ENCODE measurements at places on chromosomes 2 and 18. TPM values are rescaled to one million over a fixed set of nuclear protein-coding genes. Genes with fewer than 3 reads are reported as not detected.

DNA sequence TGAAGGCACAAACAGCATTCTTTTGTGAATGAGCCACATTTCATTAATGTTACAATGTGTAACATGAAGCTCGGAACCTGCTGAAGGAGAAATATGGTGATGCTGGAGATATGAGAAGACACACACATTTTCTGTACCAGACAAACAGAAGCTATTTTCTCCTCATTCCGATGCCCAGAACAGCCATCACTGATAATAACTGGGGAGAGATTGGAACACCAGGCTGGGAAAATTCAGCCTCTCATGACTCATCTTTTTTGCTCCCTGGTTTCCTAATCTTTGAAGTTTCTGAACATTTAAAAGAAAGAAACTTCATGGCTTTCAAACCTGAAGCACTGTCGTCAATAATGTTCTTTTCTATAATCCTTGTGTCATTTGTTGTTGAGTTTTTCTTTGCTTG lies 110.9 kb downstream of the LYPD6 start:
- no peaks in the 10 kb centered on the region for H3K4me1 ChIP-seq
- H3K27ac ChIP-seq, result no peak overlapping the region
- no peak for DNase-seq
- H3K4me3 ChIP-seq, result no peak overlapping the region
- H3K27me3 ChIP-seq, result no peaks in the 10 kb centered on the region

DNA sequence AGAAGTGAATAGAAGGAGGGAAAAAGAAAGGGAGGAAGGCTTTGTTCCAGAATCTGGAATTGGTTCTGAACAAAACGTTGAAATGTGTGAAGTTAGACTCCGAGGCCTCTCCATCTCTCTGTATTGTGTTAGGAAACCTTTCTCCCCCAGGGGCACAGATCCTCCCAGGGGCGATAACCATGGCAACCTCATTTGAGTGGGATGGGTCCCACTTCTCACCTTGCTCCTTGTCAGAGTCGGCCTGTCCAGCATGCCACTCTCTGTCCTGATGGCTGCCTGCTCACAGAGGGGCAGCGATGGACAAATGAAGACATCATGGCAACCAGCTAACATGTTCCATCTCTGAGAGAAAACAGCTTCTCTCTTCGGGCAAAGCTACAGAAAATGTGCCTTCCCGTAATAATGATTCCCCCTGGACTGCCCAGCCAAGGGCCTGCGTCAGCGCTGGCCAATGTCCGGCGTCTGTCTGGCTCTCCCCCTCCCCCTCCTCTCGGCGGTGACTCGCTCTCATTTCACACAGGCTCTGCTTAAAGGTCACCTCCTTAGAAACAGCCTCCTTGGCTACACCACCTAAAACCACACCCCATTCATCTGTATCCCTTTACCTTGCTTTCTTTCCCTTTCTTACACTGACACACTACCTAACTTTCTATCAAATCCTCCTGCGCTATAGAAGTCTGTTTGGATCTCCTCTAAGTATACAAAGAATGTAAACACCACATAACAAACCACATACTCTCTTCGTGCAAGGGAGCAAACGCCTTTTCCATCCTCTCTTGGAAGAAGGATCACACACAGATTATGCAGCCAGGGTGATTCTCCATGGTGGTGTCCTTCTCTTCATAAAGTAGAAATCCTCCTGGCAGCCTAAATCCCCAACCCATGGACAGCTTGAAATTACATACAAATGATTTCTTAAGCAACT lies 32.1 kb upstream of the TTC39C start:
- H3K27ac ChIP-seq, result no peak overlapping the region
- H3K36me3 ChIP-seq, result no peaks in the 10 kb centered on the region
- H3K4me1 ChIP-seq, result no peaks in the 10 kb centered on the region
- DNase-seq, result no peak
- H3K4me3 ChIP-seq, result no peak overlapping the region

DNA sequence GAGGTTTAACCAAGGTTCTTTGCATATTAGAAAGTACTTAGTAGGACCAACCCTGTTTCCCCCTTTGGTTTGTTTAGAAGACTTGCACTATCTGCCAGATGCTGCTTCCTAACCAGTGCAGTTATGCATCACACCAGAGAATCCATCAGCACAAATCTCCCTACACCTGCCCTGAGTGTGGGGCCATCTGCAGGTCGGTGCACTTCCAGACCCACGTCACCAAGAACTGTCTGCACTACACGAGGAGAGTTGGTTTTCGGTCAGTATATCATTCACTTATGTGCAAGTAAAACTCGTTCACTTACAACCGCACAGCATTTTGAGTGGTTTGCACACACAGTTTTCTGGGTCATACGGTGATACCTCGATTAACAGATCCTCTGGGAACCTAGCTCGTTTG lies 69.7 kb downstream of the ZNF532 start:
- no peak overlapping the region for H3K27ac ChIP-seq
- H3K4me3 ChIP-seq, result no peak overlapping the region
- H3K36me3 ChIP-seq, result no peaks in the 10 kb centered on the region
- no peaks in the 10 kb centered on the region for H3K4me1 ChIP-seq

Gene DNAH6
- total RNA-seq, result 0.49 TPM

DNA sequence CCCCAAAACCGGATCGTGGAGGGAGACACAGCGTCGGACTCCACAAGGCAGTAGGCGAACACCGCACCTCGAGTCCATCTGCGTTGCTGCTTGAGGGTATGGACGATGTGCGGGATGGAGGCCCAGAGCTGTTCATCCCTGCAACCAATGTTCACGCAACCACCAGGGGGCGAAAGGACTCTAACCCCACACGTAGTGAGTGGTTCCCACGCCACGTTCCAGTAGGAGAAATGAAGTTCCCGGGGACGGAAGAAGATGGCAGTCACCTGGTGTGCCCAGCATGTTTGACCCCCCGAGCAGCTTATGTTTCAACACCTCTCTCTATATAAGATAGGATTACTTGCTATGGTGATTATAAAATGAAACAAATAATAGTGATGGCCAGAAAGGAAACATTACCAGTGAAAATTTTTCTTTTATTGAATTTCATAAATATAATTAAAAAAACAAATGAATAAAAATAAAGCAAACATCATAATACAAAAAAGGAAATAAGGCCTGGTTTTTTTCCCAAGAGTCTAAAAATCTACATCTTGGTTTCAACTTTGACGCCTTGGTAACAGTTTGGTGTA lies 184.3 kb downstream of the SH3BP4 start:
- no peak overlapping the region for H3K4me3 ChIP-seq
- no peak overlapping the region for H3K27ac ChIP-seq
- H3K4me1 ChIP-seq, result no peaks in the 10 kb centered on the region
- H3K27me3 ChIP-seq, result no peaks in the 10 kb centered on the region
- H3K36me3 ChIP-seq, result no peaks in the 10 kb centered on the region

Gene TXNDC2
- total RNA-seq, result 2.0 TPM

GRCh38 chr18:45370255-45371010 lies 244.8 kb upstream of the SLC14A2 start:
- no peak overlapping the region for H3K27ac ChIP-seq
- no peaks in the 10 kb centered on the region for H3K27me3 ChIP-seq
- no peak for DNase-seq
- H3K4me1 ChIP-seq, result no peaks in the 10 kb centered on the region
- H3K36me3 ChIP-seq, result no peaks in the 10 kb centered on the region

Gene SP110
- 5.1 TPM for total RNA-seq

- DNase-seq, result no peak
- H3K27ac ChIP-seq, result no peak overlapping the region
- H3K36me3 ChIP-seq, result no peaks in the 10 kb centered on the region
Observed at GRCh38 chr2:130391872-130392670, 36.2 kb downstream of the PTPN18 start.

- H3K36me3 ChIP-seq, result peaks cover 20% of the 10 kb centered on the region
- H3K27ac ChIP-seq, result peak overlapping the region; percentile 84
- peak; percentile 66 for DNase-seq
- H3K27me3 ChIP-seq, result no peaks in the 10 kb centered on the region
- H3K4me3 ChIP-seq, result peak overlapping the region; percentile 85
Observed at GRCh38 chr2:158457092-158457825, 507 bp downstream of the PKP4 start.

DNA sequence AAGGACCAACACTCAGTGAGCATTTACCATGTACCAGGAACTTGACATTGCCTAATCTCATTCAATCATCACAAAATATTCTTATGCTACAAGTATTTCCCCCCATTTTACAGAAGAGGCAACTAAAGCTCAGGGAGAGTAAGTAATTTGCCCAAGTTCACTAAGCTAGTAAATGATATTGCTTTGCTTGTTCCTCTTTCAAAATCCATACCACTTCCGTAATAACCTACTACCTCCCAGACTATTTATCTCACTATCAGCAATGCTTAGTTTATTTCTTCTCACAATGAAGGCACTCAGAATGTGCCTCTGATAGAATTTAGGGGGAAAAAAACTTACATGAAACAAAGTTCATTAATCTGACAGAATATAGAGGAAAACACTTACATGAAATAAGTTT lies 1070.9 kb upstream of the FANCL start:
- no peaks in the 10 kb centered on the region for H3K4me1 ChIP-seq
- no peak for DNase-seq
- no peaks in the 10 kb centered on the region for H3K36me3 ChIP-seq
- H3K27me3 ChIP-seq, result no peaks in the 10 kb centered on the region
- H3K27ac ChIP-seq, result no peak overlapping the region
- H3K4me3 ChIP-seq, result no peak overlapping the region

- H3K4me3 ChIP-seq, result no peak overlapping the region
- no peak for DNase-seq
- no peak overlapping the region for H3K27ac ChIP-seq
- H3K36me3 ChIP-seq, result no peaks in the 10 kb centered on the region
- H3K27me3 ChIP-seq, result no peaks in the 10 kb centered on the region
Observed at GRCh38 chr2:217834057-217834620, 168.7 kb downstream of the TNS1 start.

- H3K27ac ChIP-seq, result no peak overlapping the region
- H3K4me3 ChIP-seq, result no peak overlapping the region
- peaks cover 15% of the 10 kb centered on the region for H3K27me3 ChIP-seq
- no peak for DNase-seq
- no peaks in the 10 kb centered on the region for H3K36me3 ChIP-seq
Observed at GRCh38 chr2:238582159-238582558, 155.4 kb downstream of the ASB1 start.

- H3K4me3 ChIP-seq, result no peak overlapping the region
- no peak for DNase-seq
- no peak overlapping the region for H3K27ac ChIP-seq
Observed at GRCh38 chr2:109450574-109451273, 163.0 kb downstream of the SEPTIN10 start.

Gene LYPD6
- total RNA-seq, result not detected

DNA sequence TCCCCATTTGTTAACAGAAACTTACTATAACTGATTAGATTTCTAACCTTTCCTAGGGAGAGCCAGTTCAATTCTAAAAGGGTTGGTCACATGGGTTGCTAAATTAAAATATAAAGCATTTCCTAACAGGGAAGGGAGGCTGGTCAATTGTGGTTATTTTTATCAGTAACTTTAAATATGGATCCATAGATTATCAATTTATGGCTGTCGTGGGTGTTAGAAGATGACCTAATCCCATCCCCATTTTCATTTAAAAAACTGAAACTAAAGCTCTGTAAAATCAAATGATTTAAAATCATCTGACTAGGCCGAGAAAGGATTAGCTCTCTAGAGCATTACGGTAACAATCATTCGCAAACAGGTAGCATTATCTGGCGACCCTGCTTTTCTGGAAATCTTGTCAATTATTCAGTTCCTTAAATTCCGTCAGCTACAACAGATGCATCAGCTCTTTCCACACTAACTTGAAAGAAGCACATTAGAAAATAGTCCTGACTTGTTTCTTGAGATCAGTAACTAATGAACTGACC lies 953 bp upstream of the HNRNPA3 start:
- H3K36me3 ChIP-seq, result peaks cover 32% of the 10 kb centered on the region
- H3K27ac ChIP-seq, result peak overlapping the region; percentile 99
- no peaks in the 10 kb centered on the region for H3K27me3 ChIP-seq
- peak overlapping the region; percentile 90 for H3K4me3 ChIP-seq
- no peak for DNase-seq
- H3K4me1 ChIP-seq, result peaks cover 6% of the 10 kb centered on the region

DNA sequence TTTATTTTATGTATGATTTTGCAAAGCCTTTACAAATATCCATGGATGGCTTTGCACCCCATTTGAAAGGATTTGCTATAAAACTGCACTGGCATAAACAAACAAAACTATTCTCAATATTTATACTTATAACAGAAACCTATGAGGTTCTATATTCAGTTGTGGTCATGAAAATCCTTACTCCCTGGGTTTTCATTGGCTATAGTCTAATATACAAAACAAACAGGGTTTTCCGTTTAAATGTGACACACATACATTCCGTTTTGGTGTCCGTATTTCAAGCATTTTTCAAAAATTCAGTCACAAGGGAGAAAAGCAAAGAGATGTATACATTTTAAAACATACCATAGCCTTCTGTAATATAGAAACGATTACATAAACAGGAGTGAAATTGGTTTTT lies 100.0 kb downstream of the TCF4 start:
- H3K27me3 ChIP-seq, result no peaks in the 10 kb centered on the region
- no peaks in the 10 kb centered on the region for H3K36me3 ChIP-seq
- no peak overlapping the region for H3K4me3 ChIP-seq
- no peak overlapping the region for H3K27ac ChIP-seq
